Thyroid gland (tissue), 4 donors: ENCODE measurements at places on chromosomes 7 and 10. TPM values are rescaled to one million over a fixed set of nuclear protein-coding genes. Genes with fewer than 3 reads are reported as not detected.

DNA sequence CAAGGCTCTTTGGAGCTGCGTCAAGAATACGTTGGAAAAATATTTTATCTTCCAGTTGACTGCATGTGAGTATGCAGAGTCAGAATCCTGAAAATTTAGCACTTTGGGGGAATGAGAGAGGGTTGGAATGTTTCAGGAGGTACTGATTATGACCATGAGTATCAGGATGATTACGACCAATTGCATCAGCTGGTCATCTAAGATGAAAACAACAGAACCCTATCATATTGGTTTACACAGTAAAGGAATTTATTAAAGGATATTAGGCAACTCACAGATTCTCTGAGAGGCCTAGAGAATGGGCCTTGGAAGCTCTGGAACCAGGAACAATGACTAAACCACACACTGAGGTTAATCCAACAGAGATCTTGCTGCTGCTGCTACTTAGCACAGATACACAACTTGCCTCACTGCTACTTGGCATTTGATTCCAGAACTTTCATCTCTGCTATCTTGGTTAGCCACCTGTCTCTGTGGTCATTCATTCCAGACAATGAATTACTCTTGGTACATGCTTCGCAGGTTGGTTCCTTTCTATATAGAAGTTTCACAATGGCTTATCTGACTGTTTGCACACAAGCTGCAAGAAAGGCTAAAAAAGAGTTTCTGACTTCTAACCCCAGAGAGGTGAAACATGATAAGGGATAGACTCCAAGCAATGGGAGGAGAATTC, 68.0 kb upstream of the CTTNBP2 start:
- no peak for DNase-seq
- no peaks in the 10 kb centered on the region for H3K27me3 ChIP-seq
- no peak overlapping the region for H3K4me3 ChIP-seq
- H3K4me1 ChIP-seq, result peaks cover under 1% of the 10 kb centered on the region
- no peak overlapping the region for H3K27ac ChIP-seq

DNA sequence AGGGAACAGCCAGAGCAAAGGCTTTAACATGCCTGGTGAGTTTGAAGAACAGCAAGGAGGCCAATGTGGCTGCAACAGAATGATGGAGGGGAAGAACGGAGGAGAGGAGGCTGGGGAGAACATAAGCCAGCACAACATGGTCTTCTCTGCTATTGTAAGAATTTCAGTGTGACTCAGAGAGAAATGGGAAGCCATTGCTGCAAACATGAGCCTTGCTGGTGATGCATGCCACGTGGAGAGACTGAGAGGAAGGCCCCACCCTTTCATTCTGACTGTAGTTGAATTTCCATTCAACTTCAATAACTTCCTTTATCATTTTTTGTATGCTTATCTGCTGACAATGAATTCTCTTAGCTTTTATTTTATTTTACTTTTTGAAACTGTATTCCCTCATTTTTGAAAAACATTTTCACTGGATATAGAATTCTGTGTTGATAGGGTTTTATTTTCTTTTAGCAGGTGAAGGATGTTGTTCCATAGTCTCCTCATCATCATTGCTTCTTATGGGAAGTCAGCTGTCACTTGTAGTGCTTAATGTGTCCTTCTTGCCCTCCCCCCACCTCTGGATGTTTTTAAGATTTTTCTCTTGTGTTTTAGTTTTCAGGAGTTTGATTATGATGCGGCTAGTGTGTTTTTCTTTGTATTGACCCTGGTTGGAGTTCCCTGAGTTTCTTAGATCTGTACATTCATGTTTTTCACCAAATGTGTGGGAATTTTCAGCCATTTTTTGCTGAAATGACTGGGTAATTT, 46.4 kb upstream of the LEP start:
- no peaks in the 10 kb centered on the region for H3K4me1 ChIP-seq
- H3K36me3 ChIP-seq, result no peaks in the 10 kb centered on the region
- no peak overlapping the region for H3K4me3 ChIP-seq
- H3K27me3 ChIP-seq, result peaks cover 9% of the 10 kb centered on the region
- DNase-seq, result no peak

DNA sequence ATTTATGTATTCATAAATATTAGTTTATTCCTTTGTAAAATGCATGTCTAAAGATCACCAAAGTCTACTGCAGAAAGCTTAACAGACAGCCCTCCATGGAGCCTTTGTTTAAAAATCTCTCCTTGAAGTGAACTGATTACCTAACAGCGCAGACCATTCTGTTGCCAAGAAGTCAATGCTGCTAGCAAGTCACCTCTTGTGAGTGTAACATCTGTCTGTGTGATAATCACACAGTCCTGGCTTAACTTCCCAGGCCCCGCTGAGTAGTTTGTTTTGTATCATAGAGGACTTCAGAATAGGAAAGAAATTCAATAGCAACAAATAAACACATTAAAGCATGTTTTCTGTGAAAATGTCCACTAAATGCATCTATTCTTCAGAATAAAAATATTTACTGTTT, 435.3 kb upstream of the IGFBP3 start:
- H3K27me3 ChIP-seq, result no peaks in the 10 kb centered on the region
- no peak for DNase-seq
- no peaks in the 10 kb centered on the region for H3K36me3 ChIP-seq
- H3K4me1 ChIP-seq, result no peaks in the 10 kb centered on the region
- H3K4me3 ChIP-seq, result no peak overlapping the region

- H3K27ac ChIP-seq, result no peak overlapping the region
- no peaks in the 10 kb centered on the region for H3K36me3 ChIP-seq
- no peaks in the 10 kb centered on the region for H3K27me3 ChIP-seq
- DNase-seq, result no peak
These were observed 156.3 kb downstream of the PTEN start for GRCh38 chr10:88019753-88020152.

DNA sequence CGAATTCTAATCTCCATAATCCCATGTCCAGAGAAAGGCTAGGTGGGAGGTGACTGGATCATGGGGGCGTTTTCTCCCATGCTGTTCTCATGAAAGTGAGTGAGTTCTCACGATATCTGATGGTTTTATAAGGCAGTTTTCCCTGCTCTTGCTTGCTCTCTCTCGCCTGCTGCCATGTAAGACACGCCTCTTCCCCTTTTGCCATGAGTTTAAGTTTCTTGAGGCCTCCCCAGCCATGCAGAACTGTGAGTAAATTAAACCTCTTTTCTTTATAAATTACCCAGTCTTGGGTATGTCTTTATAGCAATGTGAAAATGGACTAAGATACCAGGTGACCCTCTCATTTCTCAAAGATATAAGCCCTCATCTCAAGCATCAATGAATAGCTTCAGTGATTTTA, 1.1 kb upstream of the ACTA2 start:
- no peaks in the 10 kb centered on the region for H3K36me3 ChIP-seq
- H3K27ac ChIP-seq, result peak overlapping the region; percentile 99
- no peak overlapping the region for H3K4me3 ChIP-seq
- DNase-seq, result no peak

DNA sequence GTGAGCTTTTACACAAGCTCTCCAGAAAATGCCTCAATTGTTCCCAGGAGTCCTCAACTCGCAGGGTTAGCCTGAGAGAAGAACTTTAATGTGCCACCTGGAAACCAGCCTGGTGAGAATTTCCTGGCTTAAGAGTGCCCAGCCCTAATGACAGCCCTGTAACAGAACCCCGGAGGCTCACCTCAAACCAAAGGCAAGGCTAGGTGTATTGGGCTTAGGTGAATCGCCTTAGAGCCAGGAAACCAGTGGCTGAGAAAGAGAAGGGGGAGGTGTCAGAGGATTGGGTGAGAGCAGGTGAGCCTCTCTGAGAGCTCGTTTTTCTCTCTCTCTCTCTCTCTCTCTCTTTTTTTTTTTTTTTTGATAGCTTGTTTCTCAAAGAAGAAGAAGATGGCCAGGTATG, 7.3 kb downstream of the OCM2 start:
- DNase-seq, result no peak
- no peaks in the 10 kb centered on the region for H3K4me1 ChIP-seq
- H3K27ac ChIP-seq, result no peak overlapping the region
- H3K36me3 ChIP-seq, result no peaks in the 10 kb centered on the region

GRCh38 chr7:95407751-95408150, 11.6 kb upstream of the PON3 start:
- no peaks in the 10 kb centered on the region for H3K4me1 ChIP-seq
- no peaks in the 10 kb centered on the region for H3K27me3 ChIP-seq
- no peak for DNase-seq

DNA sequence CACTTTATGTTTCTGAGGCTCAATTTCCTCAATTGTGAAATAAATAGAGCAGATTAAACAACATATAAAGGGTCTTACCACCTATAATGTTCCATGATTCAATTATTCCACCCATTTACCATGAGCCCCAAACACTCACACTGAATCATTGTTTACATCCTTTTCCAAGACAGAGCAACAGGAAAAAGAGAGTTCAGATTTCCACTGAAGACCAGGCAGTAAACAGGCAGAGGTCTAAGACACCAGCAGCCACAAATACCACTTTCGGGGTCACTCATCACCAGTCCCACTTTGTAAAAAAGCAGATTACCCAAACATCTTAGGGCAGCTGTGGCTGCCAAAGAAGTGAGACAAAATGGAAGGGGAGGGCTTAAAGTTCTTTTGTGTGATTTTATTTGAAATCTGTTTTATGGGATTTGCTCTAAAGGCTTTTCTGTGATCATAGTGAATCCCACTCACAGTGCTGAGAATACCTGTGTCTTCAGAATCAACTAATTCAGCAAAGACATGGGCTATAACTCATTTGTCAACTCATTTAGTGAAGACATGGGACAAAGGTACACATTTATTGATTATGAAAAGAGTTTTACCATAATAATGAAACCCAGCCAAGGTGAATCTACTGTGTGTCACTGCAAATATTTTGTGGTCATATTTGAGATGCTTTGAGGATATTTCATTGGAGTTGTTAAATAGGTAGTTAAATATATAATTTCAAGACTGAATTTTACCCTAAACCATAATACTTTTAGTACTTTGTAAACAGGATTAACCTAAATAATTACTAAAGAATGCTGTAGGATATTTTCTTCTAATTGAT, 24.8 kb upstream of the DLD start:
- H3K4me1 ChIP-seq, result no peaks in the 10 kb centered on the region
- DNase-seq, result no peak
- no peak overlapping the region for H3K4me3 ChIP-seq
- H3K27ac ChIP-seq, result no peak overlapping the region
- no peaks in the 10 kb centered on the region for H3K27me3 ChIP-seq

GRCh38 chr10:114370199-114370598, 34.1 kb downstream of the AFAP1L2 start:
- H3K36me3 ChIP-seq, result no peaks in the 10 kb centered on the region
- peaks cover 66% of the 10 kb centered on the region for H3K4me1 ChIP-seq
- peak overlapping the region; percentile 64 for H3K27ac ChIP-seq
- no peak for DNase-seq

DNA sequence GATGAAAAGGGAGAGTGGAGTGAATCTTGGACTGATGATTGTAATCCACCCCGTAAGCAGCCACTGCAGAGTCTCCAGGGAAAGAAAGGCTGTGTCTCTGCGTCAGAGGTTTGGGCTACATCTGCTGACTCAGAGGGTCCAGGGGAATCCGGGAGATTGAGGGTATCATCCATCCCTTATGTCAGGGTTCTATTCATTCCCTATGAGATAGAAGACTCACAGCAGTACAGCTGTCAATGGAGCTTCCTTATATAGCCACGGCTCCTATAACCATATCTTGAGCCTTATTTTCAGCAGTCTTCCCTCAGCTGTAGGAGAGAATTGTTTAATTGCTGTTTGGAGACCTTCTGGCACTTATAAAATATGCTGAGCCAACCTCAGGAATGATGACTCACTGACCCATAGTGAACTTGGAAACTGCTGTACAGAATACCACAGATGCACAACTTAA, 558.2 kb upstream of the PFKP start:
- H3K27me3 ChIP-seq, result no peaks in the 10 kb centered on the region
- H3K36me3 ChIP-seq, result no peaks in the 10 kb centered on the region
- no peak overlapping the region for H3K4me3 ChIP-seq

DNA sequence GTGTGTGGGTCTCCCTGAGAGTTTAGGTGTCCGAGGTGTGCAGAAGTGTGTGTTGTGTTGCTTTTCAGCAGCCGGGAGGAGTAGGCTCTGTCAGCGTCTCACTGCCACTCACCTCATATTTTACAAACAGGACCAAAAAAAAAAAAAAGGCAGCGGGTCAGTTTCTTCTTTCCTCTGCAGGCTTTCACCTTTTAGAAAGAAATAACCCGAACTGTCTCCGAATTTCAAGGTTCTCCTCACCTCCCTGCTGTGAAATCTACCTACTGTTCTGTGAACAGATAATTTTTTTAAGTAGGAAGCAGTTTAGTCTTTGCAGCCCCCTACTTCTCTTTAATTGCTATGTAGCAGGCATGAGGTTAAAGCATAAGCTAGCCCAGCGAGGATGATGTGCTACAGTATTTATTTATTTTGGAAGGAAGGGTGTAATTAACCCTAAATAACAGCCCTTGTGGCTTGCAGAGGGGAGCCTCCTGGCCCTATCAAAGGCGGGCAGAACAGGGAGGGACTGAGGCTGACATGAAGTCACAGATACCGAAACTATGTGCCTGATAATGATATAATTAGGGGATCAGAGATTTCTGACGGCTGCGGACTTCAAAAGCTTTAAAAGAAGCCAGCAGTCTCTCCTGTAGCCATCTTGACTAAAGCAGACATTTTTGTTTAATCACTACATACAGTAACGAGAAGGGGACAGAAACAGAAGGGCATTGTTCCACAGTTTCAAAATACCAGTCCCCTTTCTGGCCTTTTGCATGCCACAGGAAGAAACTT, 1.6 kb downstream of the BAMBI start:
- no peak overlapping the region for H3K4me3 ChIP-seq
- peaks cover 9% of the 10 kb centered on the region for H3K4me1 ChIP-seq
- no peaks in the 10 kb centered on the region for H3K27me3 ChIP-seq
- no peak overlapping the region for H3K27ac ChIP-seq
- no peak for DNase-seq

GRCh38 chr10:21513405-21513788, 12.1 kb downstream of the SKIDA1 start:
- H3K36me3 ChIP-seq, result no peaks in the 10 kb centered on the region
- no peaks in the 10 kb centered on the region for H3K27me3 ChIP-seq
- peaks cover 13% of the 10 kb centered on the region for H3K4me1 ChIP-seq
- H3K4me3 ChIP-seq, result no peak overlapping the region
- DNase-seq, result no peak
- H3K27ac ChIP-seq, result peak overlapping the region; percentile 15

GRCh38 chr10:86003201-86003621, 363.4 kb downstream of the GRID1 start:
- no peaks in the 10 kb centered on the region for H3K27me3 ChIP-seq
- no peaks in the 10 kb centered on the region for H3K4me1 ChIP-seq
- no peak overlapping the region for H3K27ac ChIP-seq
- no peaks in the 10 kb centered on the region for H3K36me3 ChIP-seq
- no peak overlapping the region for H3K4me3 ChIP-seq
- DNase-seq, result no peak

METTL27 gene
- 5.5 TPM for total RNA-seq

PIP gene
- not detected for total RNA-seq

GBX1 gene
- total RNA-seq, result not detected

CRYGN gene
- total RNA-seq, result 21.5 TPM

IRF5 gene
- 4.6 TPM for total RNA-seq

PGAM2 gene
- 28.0 TPM for total RNA-seq

TMEM130 gene
- not detected for total RNA-seq
